ENCODE measurements at places on chromosomes 12 and 14.

DNA sequence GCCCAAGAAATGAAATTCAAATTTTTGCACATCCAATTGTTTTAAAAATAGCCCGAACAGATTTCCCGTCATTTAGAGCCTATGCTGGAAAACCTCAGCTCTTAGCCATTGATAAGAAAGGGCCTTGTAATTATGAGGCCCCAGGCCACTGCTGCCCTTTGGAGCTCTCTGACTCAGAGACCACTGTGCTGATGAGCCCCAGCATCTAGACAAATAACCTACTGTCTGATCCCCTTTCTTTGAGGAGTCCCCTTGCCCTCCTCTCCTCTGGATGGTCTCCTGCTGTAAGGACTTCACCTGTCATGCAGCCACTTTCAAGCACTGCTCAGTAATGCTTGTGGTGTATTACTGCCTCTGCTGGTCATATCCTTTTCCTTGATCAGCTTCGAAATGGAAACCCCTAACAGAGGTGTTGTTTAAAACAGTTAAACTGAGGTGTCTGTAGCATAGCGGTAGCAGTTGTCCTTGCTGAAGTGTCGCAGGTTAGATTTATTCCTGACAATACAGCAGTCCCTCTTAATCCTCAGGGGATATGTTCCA, 159.9 kb upstream of the SRRM4 start:
- DNase-seq, result no peak

DNA sequence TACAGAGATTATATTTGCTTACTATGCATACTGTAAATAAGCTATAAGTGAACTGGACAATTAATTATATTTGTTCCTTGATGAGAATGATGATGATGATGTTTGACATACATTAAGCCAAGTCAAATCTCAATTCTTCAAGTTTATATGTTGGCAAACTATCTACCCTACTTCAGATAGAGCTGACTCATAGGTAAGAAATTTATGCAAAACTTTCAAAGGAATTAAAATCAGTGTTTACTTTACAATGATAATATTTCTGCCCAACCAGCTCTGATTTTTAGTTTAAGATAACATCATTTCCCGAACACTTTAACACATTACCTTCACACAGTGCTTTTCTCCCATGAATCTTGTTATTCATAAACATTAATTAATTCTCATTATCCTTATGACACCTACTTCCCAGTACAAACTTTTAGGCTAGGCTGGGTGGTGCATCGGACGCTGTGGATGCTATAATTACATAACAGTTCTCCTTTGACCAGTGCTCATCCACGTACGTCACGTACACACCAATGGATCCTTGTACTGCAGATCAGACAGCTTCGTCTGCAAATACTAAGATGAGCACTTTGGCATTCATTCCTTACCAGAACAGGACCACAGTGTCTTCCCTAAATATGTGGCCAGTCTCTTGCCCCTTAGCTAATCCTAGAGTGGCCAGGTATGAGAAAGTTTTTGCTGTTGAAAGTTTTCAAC, 18.3 kb downstream of the BMP4 start:
- no peak for DNase-seq

GRCh38 chr14:71208702-71209357, 301.6 kb downstream of the PCNX1 start:
- no peak for DNase-seq

GRCh38 chr12:130715150-130715997, 725 bp downstream of the RIMBP2 start:
- DNase-seq, result no peak

GRCh38 chr14:50060871-50061663, 55.3 kb downstream of the VCPKMT start:
- no peak for DNase-seq

DNA sequence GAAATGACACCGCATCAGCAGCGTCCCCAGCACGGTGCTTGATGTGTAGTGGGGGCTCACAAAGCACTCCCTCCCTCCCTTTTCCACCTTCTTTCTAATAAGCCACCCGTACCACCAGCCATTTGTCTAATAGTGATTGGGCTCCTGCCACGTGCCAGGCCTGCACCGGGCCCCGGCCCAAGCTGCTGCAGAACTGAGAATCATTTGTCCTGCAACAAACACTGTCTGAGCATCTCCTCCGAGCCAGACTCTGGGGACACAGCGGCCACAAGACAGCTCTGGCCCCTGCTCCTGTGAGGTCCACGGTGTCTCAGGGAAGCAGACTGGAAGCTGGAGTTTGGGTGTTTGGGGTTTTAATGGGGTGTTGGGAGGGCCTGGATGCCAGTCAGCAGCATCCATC, 43.9 kb downstream of the MVK start:
- DNase-seq, result no peak
